NCI-H82 (cell line): ENCODE measurements at places on chromosomes 2 and 18.

DNA sequence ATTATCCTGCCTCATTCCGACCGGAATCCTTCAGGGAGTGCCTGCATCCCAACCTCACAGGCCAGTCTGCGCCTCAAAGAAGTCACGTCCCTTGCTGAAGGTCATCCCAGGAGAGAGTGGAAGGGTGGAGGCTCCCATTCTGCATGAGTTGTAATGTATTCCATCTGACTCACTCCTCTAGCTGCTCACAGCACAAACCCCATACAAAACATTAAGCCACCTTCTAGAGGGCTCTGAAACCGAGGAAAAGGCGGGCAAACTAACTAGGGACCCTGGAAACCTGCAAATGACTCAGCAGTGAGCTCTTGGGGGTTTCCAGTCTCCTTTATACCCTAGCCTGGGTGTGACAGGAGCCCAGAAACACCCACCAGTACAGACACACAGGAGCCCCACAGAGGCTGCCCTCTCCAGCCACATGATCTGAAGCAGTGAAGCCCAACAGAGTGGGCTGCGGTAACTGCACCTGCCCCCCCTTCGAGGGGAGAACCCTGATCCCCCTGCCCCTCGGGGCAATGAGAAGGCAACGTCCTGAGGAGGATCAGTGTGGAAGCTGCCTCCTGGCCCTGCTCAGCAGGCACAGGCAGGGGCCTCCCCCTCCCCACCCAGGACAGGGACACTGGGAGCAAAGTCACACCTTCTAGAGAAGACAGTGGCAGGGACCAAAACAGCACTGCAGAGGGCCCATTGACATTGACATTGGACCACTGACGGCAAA, 69.3 kb upstream of the SNTG2 start:
- DNase-seq: no peak

DNA sequence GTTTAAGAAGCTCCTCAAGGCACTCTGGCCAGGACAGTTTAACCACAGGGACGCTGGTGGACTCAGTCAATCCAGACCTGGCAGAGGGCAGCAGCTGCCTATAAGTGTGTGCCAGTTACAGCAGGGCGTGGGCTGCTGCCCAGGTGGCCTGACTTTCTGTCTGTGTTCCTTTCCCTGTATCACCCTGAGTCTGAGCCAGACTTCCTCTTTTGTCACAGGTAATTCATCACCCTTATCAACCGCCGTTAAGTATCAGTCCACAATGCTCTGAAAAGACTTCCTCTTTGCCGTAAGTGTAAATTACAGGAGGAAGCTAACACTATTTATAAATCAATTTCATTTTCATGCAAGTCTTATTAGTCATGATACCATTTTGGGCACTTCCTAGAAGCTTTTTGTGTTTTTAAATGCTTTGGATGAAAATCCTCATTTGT, 7.0 kb downstream of the LPIN1 start:
- DNase-seq: no peak

GRCh38 chr2:106139238-106139935, 54.7 kb downstream of the UXS1 start:
- DNase-seq: no peak

- DNase-seq: no peak
Observed at GRCh38 chr18:63159590-63159989, 160.0 kb downstream of the BCL2 start.

DNA sequence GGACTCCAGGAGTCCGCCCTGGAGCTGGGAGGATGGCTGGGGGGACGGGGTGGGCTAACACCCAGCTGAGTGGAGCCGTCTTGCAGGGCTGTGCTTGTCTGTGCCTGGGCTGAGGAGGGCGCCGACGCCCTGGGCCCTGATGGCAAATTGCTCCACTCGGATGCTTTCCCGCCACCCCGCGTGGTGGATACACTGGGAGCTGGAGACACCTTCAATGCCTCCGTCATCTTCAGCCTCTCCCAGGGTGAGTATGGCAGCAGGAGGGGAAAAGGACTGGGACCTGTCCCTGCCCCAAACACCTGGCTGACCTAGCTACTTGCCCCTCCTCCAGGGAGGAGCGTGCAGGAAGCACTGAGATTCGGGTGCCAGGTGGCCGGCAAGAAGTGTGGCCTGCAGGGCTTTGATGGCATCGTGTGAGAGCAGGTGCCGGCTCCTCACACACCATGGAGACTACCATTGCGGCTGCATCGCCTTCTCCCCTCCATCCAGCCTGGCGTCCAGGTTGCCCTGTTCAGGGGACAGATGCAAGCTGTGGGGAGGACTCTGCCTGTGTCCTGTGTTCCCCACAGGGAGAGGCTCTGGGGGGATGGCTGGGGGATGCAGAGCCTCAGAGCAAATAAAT, 12.9 kb downstream of the KHK start:
- DNase-seq: no peak

- DNase-seq: no peak
Observed at GRCh38 chr2:134836986-134837385, 1.4 kb upstream of the ACMSD start.

DNA sequence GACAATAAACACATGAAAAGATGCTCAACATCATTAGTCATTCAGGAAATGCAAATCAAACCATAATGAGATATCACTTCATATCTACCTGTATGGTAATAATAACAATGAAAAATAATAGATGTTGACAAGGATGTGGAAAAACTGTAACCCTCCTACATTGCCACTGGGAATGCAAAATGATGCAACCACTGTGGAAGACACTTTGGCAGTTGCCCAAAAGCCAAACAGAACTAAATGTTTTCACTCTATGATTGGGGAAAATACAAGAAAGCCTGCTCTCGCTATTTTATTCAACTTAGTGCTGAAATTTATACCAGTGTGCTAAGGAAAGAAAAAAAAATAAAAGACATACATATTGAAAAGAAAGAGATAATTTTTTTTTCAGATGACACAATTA, 934.5 kb downstream of the CNTNAP5 start:
- DNase-seq: no peak

- DNase-seq: no peak
Observed at GRCh38 chr2:239380831-239381708, 19.8 kb downstream of the HDAC4 start.

DNA sequence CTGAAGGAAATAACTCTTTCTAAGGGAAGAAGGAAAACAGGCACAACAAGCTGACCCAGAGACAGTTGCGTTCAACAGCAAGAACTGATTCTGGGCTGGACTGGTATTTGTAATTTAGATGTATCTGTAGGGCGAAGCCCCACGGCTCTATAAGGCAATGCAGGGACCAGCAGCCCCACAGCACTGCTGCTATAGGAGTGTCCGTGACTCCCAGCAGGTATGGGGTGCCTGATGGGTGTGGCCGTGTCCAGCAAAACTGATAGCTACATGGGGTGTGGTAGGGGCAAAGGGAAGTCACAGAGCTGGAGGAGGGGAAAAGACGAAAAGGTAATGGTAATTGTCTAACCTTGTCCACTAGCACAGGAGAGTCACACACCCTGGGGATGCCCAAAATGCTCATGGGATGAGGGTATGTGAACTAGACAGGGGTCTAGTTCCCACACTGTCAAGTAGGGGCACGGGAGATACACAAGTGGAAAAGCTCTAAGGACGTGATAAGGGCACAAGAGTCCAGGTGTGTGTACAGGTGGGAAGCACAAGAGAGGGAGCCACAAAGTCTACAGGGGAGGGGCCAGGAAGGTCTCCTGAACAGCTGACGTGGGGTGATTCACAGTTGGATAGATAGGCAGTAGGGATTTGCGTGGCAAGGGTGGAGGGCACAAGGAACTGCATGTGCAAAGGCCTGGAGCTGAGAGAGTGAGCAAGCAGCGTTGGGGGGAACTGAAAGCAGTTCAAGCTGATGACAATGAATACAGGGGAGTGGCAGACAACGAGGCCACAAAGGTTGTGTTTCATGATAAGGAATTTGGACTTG, 48.5 kb upstream of the ASPRV1 start:
- no peak for DNase-seq

GRCh38 chr2:95300450-95300849, 3.3 kb downstream of the KCNIP3 start:
- no peak for DNase-seq

GRCh38 chr2:236180831-236181453, 12.8 kb upstream of the GBX2 start:
- peak; percentile 87 for DNase-seq

DNA sequence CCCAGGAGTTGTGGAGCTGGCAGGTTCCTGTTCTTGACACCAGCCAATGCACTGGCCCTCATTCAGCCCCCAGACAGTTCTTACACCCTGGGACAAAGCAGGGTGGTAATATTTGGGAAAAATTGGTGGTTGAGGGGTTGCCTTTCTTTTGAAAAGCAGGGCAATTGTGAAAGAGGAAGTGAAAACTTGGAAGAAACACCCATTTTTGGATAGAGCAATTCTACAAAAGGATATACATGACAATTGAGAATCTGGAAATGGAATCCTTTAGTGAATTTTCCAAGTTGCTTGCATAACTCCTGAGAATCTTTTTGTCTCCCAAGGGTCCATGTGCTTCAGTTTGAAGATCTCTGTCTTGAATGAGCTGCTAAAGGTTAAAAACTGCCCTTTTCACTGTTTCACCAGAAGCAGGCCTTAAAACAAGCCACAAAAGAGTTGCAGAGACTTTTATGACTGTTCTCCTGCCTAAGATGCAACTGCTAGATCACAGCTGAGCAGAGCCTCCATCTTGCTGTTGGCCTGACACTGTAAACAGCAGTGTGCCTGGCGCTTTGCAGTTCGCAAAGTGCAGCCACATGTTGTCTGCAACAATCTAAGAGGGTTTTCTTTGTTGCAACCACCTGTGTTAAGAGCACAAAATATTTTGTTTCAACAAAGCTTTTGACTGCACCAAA, 11.8 kb downstream of the COL4A4 start:
- DNase-seq: no peak

- no peak for DNase-seq
Observed at GRCh38 chr2:105231232-105231619, 10.3 kb upstream of the GPR45 start.

GRCh38 chr2:21730141-21730540, 606.4 kb downstream of the TDRD15 start:
- no peak for DNase-seq

DNA sequence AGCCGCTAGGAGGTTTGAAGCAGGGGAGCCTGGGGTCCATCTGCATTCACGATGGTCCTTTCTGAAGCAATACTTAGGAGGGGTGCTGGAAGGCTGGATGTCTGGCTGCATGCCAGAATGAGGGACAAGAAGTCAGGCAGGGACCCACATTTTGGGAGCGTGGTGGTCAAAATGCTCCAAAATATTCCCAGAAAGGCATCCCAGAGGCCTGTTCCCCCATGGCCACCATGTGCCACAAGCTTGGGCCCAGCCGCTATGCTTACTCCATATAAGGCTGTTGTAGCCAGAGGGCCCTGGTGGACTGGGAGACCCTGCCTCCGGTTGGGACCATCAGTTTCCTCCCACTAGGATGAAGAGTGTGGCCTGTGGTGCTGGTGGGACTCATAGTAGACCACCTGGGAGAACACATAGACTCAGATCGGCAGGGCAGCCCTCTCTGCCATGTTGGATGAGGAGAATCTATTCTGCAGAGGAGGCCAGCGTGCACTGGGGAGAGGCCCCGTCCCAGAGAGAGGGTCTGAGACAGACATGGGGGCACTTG, 3.6 kb upstream of the PROM2 start:
- DNase-seq: no peak

DNA sequence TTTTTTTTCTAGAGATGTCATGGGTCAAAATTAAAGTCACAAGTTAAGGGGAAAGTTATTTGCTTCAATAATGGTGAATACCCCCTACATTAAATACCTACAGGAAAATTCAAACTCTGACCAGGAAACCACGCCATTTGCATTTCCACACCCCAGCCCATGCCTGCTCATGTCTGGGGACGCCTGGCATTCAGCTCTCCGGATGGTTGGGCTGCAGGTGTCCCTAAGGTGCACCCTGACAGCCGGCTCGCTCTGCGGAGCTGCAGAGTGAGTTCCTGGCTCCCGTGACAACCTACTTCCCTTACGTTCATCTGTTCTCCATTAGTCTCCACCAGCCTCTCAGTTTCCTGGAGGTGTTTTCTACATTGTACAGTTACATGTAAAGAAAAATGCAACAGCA, 122.7 kb upstream of the RIOK3 start:
- no peak for DNase-seq

GRCh38 chr18:60445341-60445740, 72.8 kb upstream of the MC4R start:
- no peak for DNase-seq

- DNase-seq: no peak
Observed at GRCh38 chr2:106828119-106828518, 57.8 kb downstream of the ST6GAL2 start.

- DNase-seq: no peak
Observed at GRCh38 chr2:71720283-71720560, 266.9 kb downstream of the DYSF start.

- DNase-seq: no peak
Observed at GRCh38 chr18:37420315-37420880, 145.2 kb downstream of the CELF4 start.

DNA sequence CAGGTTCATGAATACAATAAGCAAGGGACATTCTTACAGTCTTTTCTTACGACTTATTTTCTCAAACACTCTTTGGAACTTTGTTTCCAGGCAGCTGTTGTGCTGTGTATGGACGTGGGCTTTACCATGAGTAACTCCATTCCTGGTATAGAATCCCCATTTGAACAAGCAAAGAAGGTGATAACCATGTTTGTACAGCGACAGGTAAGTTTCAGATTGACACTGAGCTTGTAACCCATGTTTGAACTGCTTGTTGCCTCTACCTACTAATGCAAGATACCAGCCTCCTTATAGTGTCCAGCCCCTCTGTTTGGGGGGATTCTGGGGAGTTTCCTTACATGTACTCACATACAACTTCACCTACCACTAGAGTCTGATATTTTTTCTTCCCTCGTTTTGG, 3.8 kb downstream of the XRCC5 start:
- DNase-seq: no peak

DNA sequence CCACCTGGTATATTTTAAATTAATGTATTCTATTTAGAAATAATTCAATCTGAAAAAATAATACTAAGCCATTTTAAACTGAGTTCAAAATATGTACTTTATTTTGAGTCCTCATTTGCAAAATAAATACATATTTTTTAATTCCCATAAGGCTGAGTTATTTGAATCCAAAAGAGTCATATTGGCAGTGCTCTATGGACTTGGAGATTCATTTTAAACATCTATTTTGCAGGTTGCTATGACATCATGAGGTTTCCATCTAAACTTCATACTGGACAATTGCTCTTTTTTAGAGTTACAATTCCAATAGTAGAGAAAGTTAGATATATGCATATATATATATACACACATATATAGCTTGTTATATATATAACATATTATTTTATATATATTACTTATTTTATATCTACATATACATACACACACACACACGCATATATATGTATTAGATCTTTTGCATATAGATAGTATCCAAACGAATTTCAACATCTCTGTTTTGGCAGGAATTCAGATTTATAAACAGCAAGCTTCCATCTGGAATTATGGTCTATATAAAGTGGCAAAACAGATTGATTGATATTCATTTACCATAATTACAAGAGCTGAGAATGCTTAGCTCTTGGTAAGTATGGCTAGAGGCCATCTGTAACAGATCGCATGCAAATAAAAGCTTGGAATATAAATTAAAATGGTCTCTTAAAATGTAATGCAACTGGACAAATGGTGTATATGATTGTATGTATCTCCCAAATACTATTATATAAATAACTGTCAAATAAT, 34.9 kb downstream of the NOL4 start:
- DNase-seq: no peak
